Endodermal cell (in vitro differentiated cells): ENCODE measurements at places on chromosomes 16 and 17. TPM values are rescaled to one million over a fixed set of nuclear protein-coding genes. Genes with fewer than 3 reads are reported as not detected.

DNA sequence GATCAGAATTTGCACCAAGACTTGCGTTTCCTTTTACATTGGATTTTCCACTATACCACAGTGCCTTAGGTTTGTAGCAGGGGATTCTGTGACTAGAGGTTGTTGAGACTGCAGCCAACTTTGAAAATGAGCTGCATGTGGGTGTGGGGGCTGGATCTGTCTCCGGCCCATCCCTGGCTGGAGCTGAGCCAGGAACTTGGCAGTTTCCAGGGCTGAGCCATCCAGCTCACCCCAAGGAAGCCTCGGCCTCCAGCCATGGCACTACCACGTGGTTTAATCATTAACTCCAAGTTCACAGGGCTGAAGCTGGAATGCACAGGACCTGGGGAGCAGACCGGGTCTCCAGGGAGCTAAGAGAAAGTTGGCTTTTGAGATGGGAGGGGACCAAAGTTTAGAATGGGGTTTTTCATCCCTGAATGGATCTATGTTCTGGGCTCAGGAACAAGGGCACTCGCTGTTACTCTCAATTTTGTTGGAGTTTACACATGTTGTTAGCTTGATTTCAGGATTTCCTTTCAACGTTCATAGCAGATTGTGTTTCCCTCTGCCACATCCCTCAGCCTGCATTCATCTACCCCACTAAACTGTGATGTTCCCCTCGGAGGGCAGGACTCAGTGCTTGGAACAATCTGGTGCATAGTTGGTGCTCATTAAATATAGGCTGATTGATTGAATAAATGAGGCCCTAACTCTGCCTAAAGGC, 42.3 kb upstream of the HNF1B start:
- peak; percentile 53 for DNase-seq

- DNase-seq = no peak
Measured at GRCh38 chr16:84361546-84361945, 6.8 kb upstream of the ATP2C2 start.

The FBXL16 gene
- total RNA-seq = 0.38 to 6.2 TPM (median 0.53 TPM) in 3 replicates

DNA sequence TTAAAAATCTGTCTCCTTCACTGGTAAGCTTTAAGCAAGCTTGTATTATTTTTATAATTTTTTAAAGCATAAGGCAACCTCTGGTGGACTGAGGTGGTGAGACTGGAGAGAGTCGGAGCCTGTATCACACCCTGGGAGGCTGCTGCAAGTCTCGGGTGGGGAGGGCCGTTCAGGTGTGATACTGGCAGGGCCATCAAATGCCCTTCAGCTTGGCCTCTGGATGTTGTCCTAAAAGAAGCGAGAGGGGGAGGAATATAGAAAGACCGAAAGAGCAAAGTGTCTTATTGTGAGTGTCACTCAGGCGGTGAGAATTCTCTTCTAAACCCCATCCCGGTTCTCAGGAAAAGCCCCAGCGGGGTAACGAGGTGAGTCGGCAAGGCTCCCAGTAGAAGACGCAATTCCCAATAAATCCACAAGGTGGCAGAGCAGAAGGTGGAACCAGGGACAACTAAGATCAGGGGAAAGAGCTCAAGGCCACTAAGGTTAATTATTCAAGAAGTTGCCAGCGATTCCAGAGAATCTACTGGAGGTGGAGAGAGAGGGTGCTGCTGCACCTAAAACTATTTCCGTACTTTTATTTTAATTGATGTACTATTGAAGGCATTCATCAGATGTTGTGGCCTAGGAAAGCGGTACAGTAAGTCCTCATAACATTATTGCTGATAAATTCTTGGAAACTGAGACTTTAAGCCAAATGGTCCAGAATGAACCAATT, 14.1 kb downstream of the C17orf67 start:
- peak; percentile 98 for DNase-seq

The MRC2 gene
- 87.5 and 103 TPM in 2 replicates for total RNA-seq

DNA sequence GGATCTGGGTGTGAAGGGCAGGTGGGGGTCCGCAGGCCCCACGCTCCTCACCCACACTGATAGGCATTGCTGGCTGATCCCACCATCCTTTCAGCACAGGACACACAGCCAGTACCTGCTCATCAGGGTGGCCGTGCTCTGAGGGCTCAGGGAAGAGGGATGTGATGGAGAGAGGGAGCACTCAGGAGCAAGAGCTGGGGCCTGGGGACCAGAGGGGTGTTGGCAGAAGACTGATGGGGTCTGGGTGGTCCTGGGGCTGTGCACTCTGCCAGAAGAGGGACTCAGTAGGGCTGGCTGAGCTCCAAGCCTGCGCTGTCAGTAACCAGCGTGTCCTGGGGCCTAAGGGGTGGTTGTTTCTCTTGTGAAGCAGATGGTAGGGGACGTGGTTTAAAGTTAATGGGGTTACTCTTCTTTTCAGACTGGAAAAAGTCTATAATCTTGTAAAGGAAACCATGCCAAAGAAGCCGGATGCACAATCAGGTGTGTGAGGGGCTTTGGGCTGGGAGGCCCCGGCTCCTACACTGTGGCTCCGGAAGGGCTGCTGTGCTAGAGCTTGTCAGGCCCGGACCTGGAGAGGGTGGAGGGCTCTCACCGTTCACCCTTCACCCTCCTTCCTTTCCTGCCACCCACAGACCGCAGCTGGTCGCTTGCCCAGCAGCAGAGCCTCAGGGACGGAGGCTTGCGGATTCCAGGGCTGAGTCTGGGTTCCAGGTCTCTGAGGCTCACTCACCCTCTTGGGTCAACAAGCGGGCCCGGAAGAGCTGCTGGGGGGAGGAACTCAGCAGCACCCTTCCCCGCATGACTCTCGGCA, 27.8 kb downstream of the POLR3E start:
- peak; percentile 24 for DNase-seq

The TEKT1 gene
- total RNA-seq = not detected in 2 replicates

The PLLP gene
- 8.7 to 9.7 TPM (median 9.1 TPM) in 3 replicates for total RNA-seq

The GLIS2 gene
- total RNA-seq = 9.0 and 9.1 TPM in 2 replicates

The PMFBP1 gene
- 1.1 to 4.1 TPM (median 3.0 TPM) in 3 replicates for total RNA-seq

GRCh38 chr17:45284176-45285140, 22.6 kb upstream of the SPATA32 start:
- peak; percentile 79 for DNase-seq

- no peak for DNase-seq
Measured at GRCh38 chr16:86297866-86298757, 212.2 kb upstream of the FOXF1 start.

The ANKFN1 gene
- total RNA-seq = not detected in 3 replicates

The STH gene
- not detected in 3 replicates for total RNA-seq

DNA sequence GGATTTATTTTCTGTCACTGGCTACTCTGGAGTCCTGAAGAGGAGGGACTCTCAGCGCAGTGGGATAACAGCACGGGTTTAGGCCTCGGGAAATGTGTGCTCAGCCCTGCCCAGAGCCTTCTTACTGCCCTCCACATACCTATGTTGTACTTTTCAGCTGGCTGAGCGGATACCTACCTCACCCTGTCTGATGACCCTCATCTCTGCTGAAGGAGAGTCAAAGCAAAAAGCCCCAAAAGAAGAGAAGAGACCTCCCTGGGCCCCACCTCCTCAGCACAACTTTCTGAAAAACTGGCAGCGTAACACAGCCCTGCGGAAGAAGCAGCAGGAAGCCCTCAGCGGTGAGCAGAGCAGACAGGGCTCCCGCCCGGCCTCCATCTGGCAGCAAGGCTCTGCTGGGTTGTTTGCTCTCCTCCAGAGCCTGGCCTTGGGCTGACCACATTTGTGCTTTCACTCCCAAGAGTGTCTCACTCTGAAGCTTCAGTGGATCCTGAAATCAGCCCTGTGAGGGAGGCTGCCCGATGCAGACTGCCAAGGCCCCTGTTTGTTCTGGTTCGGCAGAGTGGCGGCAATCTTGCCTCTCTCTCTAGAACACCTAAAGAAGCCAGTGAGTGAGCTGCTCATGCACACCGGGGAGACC, 10.3 kb downstream of the MYCBPAP start:
- DNase-seq = no peak

- DNase-seq = no peak
Measured at GRCh38 chr16:56970934-56971767, 9.4 kb downstream of the CETP start.

The SREBF1 gene
- 39.0 to 78.5 TPM (median 42.0 TPM) in 3 replicates for total RNA-seq

- no peak for DNase-seq
Measured at GRCh38 chr16:64409783-64410210, 712.1 kb downstream of the CDH11 start.

The HBM gene
- total RNA-seq = not detected in 2 replicates

DNA sequence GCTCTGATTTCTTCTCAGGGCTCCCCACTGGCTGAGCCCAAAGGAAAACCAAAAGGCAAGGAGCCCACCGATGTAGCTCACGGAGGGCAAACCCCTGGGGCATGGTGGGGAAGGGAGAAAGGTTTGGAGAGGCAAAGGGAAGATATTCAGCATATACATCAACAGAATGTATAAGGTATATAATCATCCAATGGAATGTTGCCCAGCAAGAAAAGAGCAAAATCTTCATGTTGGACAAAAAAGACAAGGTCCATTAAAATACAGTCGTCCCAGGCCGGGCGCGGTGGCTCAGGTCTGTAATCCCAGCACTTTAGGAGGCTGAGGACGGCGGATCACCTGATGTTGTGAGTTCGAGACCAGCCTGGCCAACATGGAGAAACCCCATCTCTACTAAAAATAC, 1.6 kb downstream of the CPPED1 start:
- no peak for DNase-seq

GRCh38 chr17:44910231-44911106, 4.8 kb downstream of the GFAP start:
- DNase-seq = no peak

- DNase-seq = peak; percentile 95
Measured at GRCh38 chr16:89599451-89599858, 14.0 kb upstream of the DPEP1 start.

The SLC13A2 gene
- not detected in 3 replicates for total RNA-seq

DNA sequence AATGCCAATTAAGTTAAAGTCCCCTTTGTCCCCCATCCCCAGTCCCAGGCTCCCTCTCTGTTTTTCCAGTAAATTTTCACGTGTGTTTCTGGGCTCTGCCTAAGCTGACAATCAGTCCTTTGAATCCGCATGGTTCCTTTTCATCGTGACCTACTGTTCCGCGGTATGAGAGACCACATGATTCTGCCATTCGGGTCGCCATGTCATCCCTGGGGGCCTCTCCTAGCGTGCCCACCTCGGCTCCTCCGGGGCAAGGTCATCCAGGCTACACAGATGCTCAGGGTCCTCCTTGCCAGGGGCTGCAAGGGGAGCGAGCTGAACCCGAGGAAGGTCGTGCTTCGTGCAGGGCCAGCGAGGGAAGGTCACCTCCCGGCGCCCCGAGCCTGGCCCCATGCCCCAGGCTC, 157.6 kb downstream of the RAB11FIP4 start:
- DNase-seq = no peak

The NPIPA7 gene
- total RNA-seq = 6.3 and 10.7 TPM in 2 replicates
